Stimulated activated CD4-positive, alpha-beta T cell treated with anti-CD3 and anti-CD28 coated beads, Interleukin-15, amount 100 ng/mL, for 48 hours (primary cell): ENCODE measurements at places on chromosomes 16 and 17.

DNA sequence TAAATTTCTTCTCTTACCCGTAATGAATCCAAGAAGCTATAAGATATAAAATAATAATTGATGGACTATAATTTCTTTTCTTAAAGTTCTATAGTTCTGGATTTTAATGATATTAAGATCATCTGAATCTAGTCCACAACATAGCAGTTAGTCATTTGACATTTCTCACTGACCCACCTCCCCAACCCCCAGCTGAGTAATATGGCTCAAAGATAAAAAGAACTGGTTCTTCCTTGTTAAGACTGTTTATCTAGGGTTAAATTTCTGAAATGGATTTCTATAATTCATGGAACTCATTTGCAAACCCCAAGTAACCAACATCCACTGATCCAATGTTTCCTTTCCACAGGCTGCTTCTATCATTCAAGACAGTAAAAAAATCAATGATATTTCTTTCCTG, 133.9 kb upstream of the SOX9 start:
- no peak for DNase-seq

DNA sequence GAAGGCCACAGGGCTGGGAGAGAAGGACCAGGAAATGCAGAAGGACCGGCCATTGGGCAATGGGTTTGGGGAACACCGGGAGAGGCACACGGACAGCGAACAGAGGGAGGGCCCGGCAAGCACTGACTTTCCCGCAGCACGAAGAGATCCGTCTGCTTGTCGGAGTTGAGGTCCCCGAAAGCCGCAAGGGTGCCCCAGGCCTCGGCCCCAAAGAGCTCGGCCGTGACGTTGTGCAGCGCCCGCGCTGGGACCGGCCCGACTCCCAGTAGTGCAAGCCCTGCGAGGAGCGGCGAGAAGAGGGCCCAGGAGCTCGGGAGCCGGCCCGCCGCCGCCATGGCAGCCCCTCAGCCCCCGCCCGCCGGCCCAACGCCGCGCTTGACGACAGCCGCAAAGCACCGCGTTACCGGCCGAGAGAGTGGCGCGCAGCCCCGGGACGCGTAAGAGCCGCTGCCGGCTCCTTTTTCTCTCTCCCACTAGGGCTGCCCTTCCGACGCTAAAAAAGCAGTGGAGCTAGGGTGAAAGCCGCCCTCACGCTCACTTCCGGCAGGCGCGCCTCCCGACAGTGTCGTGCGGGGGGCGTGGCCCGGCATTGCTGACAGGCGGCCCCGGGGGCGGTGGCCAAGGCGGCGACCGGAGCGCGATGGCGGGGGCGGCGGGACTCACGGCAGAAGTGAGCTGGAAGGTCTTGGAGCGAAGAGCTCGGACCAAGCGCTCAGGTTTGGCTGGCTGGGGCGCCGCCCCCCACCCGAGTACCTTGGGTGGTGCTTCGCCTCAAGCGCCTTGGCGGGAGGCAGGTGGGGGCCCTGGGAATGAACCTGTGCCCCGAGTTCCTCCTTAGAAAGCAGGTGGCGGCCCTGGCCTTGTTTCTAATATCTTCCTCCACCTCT, at the start of the genes ITFG1 and PHKB:
ITFG1 (minus strand) TSS at position 353 of the 887 bp plus-strand sequence; CDS start at position 335, 18 bp downstream.
PHKB (plus strand) TSS at position 621 of the 887 bp plus-strand sequence; CDS start at position 641, 20 bp downstream.
- peak; percentile 93 for DNase-seq

DNA sequence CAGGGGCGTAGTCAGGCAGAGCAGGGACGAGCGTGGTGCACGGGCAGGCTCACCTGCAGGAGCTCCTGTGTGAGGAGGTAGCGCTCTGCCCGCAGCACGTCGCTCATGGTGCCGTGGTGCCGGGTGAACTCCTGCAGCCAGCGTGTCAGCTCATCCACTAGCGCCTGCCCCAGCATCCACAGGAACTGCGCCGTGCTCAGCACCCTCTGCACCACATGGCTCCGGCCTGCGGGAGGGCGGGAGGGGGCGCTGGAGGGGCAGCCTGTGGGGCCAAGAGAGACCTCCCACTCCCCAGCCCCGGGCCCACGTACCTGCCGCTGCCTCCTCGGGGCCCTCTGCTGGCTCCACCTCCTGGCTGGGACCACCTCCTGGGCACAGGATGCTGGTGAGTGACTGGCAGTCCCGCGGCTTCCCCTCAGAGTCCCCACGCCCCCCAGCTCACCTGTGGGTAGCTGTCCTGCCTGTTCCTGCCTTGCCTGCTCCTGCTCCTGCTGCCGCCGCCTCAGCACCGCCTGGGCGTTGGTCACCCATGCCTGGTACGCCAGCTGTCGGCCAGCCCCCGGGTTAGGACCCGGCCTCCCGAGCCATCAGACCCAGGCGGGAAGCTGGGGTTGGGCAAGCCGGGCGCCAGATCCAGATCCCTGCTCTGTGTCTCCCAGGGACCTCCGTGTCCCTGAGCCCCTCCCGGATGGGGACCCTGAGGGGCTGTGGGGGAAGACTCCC, 16.6 kb downstream of the CTU2 start:
- DNase-seq = no peak

DNA sequence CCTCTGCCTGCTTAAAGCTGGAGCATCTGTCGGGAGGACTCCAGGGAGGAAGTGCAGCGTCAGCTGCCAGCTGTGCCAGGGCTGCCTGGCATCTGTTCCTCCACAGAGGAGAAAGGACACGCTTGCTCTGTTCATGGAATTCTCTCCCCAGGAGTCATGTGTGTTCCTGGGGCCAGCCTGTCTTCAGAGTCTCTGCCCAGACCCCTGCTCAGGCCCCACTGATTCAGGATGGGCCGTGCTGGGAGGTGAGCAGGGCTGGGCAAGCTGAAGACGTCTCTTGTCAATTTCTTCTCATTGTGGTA, 24.2 kb downstream of the CRISPLD2 start:
- no peak for DNase-seq

DNA sequence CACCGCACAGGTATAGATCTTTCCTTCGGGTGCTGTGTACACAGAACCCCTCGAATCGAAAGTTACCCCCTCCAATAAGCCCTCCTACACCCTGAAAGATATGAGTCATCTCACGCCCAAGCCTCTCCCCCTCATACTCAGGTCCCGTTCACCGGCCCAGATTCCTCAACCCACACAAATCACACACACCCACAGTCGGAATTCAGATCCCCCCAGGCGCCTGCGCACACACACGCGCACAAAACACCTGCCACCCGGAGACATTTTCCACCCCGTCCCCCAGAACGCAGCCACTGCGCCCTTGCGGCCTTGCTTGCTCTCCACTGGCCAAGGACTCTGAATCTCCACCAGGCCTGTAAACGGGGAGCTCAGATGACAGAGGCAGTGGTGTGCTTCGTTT, 4.9 kb downstream of the JPH3 start:
- DNase-seq = no peak

- no peak for DNase-seq
These were observed 650.6 kb upstream of the SALL1 start for GRCh38 chr16:51801635-51802034.

DNA sequence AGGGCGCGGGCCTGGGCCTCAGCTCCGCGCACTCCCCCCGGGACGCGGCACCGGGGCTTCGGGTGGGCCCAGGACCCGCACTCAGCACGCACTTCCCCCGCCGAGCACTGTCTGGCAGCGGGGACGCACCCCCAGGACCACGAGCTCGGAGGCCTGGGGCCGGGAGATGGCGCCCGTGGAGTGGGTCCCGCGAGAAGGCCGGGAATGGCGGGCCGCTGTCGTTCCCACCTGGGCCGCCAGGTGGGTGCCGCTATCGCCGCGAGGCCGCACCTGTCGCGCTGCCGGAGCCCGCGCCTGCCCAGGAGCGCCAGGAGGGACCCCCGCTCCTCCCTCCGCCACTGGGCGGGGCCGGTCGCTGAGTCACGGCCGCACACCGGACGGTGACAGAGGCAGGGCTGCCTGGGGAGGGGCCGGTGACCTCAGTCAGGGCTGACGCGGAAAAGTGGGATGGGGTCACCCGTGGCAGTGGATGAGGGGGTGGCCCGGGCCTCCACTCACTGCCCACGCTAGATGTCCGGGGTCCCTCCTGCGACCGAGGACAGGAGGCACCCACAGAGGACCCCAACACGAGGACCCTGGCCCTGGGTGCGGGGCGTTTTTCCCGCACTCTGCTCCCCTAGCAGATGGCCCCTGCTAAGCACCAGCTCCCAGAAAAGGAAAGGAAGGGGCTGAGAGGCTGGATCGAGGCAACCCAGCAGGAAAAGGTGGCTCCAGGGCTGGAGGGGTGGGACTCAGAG, 6.9 kb upstream of the ACTG1 start:
- DNase-seq = peak; percentile 63

GRCh38 chr17:71869293-71869692, 251.5 kb upstream of the SOX9 start:
- DNase-seq = no peak
